ENCODE measurements at places on chromosomes 2 and 18.

GRCh38 chr2:117956036-117956796 lies 57.7 kb downstream of the CCDC93 start:
- DNase-seq, result peak; percentile 22

DNA sequence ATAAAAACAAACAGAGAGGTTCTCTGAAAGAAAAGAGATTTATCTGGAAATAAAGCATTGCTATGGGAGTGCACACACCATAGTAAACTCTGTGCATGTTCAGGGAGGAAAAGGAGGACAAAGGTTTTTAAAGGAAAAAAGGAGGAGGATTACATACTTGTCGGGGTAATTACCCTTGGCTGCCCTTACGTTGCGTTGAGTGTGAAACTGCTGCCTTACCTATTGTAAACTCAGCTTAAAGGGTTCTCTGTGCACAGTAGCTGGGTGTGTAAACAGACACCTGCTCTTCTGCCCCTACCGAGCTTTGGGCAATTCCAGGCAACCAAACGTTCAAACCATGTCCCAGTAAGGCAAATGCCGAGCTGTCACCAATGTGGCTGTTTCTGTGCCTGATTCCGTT lies 29.6 kb upstream of the PXDN start:
- no peak for DNase-seq

DNA sequence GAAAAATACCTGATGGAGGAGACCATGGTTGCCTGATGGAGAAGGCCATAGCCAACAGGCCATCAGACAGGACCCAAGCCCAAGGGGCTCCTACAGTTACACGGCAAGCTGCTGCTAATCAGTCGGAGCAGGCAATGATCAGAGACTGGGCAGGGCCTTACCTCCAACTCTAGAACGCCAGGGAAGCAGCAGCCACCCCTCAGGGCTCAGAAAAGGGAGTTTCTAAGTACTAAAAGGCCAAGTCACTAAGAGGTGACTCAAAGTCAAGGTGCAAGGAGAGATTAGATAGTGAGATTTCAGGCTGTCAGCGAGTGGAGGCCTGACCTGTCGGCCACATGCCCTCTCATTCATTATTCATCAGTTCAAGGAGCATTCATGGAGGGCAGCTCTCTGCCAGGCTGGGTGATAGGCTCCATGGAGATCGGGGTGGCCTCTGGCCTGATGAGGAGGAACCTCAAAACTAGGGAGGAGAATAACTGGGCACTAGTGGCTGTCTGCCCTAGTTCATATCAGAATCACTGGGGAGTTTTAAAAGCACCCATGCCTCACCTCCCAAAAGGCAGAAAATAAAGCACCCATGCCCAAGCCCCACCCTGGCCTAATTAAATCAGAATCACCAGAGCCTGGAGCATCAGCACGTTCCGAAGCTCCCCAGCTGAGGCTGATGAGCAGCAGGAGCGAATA lies 3.6 kb downstream of the VIL1 start:
- DNase-seq, result no peak

GRCh38 chr2:105380432-105381100 lies 18.3 kb downstream of the FHL2 start:
- DNase-seq, result no peak

- DNase-seq, result no peak
These were observed 511.1 kb upstream of the ID2 start for GRCh38 chr2:8170552-8171327.

DNA sequence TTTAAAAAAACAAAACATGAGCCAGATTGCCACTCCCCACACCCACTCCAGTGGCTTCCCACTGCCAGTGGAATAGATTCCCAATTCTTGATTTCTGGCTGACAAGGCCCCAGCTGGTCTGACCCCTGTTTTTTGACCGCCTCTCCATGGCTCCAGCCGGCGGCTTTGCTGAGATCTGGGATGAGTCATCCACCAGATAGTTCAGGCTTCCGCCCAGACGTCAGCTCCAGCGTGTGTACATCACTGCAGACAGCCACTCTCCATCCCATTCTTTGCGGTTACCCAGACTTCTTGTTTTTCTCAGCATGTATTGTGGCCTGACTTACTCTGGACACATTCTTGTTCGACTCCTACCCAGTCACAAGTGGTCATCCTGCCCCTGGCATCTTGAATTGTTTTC lies 227.9 kb downstream of the GBX2 start:
- DNase-seq, result peak; percentile 86

- no peak for DNase-seq
These were observed 22.0 kb downstream of the PDCL3 start for GRCh38 chr2:100584816-100585215.

DNA sequence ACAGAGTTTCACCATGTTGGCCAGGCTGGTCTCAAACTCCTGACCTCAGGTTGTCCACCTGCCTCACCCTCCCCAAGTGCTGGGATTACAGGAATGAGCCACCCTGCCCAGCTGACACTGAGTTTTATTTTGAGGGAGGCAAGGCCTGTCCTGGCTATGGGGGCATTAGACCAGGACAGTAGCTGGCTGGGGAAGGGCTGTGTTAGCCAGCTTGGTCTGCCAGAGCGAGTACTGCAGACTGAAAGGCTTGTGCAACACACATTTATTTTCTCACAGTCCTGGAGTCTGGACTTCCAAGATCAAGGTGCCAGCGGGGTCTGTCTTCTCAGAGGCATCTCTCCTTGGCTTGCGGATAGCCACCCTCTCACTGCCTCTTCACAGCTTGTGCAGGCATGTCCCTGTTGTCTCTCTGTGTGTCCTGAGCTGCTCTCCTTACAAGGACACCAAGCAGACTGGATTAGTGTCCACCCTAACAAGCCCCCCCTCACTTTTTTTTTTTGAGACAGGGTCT lies 59.4 kb upstream of the HAAO start:
- DNase-seq, result no peak

GRCh38 chr2:58916063-58916462 lies 674.9 kb upstream of the FANCL start:
- DNase-seq, result no peak

- peak; percentile 38 for DNase-seq
These were observed 373.7 kb upstream of the GALNT5 start for GRCh38 chr2:156883804-156884203.

DNA sequence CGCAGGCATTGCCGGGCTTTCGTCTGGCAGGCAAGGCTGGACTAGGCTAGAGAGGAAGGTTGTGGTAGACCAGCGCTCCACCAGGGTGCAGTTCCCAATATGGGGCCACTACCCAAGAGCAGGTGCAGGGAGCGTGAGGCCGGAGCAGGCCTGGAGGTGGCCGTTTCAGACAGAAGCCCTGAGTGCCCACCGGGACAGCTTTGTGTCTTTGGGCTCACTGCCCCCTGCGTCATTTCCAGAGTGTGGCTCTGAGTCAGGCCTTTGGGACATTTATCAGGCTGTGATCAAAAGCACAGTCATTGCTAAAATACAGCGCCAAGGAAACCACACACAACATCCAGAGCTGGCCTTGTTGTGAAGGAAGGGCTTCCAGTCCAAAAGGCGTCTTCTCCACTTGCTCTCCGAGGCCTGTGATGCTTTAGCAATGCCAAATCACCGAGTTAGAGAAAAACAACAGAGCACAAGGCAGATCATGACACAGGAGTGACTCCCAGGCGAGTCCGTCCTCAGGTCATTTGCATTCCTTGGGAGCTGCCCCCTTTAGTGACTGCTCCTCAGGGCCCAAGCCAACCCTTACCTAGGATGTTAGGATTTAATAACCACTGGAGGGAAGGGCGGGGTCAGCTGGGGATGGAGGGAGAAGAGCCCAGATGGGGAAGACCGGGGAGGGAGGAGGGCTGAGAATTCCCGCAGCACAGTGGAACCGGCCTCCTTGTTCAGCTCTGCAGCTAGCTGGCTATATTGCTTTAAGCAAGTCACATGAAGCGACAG lies 42.3 kb downstream of the RFX8 start:
- no peak for DNase-seq

DNA sequence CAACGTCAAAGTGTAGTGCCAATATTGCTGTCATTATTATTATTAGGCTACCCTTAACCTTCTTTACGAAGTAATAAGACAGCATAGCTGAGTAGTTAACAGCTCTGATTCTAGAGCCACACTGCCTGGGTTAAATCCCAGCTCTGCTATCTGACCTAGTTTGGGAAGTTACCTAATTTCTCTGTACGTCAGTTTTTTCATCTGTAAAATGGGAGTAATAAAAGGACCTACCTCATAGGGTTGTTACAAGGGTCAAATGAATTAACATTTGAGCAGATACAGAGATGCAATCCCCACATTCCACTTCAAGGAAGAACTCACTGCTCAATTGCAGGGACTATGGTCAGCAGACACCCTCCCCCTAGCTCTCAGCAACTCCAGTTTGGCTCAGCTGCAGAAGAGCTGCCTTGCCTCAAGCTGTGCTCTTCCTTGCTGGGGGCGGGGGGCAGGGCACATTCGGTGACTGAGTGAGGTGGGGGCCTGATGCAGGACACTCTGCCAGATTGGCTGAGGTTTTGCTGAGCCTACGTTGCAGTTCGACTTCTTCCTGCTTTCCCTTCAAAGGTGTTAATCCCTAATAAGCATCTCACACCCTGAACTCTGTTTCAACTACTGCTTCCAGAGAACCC lies 11.0 kb upstream of the LGALSL start:
- no peak for DNase-seq

DNA sequence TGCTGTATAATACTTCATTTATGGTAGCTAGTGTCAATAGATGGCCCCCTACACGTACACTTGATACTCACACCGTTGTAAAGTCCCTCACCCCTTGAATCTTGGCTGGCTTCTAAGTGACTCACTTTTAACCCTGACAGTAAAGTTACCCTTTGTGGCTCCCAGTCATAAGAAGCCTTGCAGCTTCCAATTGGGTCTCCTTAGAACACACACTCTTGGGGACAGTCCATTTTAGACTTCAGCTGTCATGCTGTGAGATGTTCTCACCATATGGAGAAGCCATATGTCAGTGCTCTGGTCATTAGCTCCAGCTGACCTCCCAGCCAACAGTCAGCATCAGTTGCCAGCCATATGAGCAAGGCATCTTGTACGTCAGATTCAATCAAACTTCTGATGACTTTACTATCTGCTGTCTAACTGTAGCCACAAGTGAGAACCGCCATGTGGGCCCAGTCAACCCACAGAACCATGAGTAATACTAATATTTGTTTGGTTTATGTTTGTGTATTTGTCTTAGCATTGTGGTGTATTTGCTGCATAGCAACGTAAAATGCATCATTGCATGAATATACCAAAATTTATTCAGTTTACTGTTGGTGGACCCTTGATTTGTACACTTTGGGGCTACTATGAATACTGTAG lies 68.3 kb downstream of the PTPN4 start:
- peak; percentile 56 for DNase-seq

DNA sequence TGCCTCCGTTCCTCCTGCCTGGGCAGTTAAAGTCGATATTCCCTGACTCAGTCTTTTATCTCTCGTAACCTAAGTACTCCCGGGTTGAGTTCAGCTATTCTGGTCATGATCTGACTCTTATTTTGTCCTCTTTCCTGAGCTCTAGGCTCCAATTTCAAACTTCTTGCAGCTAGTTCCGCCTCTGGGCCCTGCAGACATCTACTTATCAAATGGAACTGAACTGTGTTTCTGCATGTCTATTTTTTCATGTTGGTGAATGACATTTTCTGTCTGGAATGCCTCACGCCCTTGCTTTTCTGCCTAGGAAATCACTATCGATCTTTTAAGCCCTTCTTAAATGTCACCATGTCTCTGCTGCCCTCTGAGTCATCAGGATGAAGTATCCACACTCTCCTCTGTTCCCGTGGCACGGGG lies 101.5 kb downstream of the VAPA start:
- peak; percentile 75 for DNase-seq

GRCh38 chr18:24609254-24609653 lies 148.8 kb downstream of the HRH4 start:
- no peak for DNase-seq

GRCh38 chr18:78603102-78603983 lies 376.3 kb upstream of the SALL3 start:
- no peak for DNase-seq

- DNase-seq, result no peak
These were observed 36.3 kb downstream of the VWA3B start for GRCh38 chr2:98123286-98123685.

- no peak for DNase-seq
These were observed 217.9 kb downstream of the NAPG start for GRCh38 chr18:10743766-10744165.

DNA sequence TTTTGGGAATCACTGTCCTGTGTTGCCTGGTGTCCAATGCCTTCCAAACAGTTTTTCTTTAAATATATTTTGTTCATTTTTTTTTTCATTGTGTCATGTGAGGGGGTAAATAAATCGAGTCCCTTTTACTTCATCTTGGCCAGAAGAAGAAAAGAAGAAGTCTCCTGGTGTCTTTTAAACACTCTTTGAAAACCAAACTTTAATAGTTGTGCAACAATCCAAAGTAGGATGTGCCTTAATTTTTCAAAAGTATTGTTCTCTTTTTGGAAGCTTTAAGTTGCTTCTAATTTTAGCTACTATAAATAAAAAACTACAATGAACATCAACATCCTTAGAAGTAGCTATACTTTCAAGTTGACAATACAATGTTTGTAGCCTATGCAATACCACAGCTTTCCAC lies 154.9 kb downstream of the ATAD2B start:
- DNase-seq, result no peak

- peak; percentile 21 for DNase-seq
These were observed 52.1 kb downstream of the ABCG8 start for GRCh38 chr2:43890855-43891254.

DNA sequence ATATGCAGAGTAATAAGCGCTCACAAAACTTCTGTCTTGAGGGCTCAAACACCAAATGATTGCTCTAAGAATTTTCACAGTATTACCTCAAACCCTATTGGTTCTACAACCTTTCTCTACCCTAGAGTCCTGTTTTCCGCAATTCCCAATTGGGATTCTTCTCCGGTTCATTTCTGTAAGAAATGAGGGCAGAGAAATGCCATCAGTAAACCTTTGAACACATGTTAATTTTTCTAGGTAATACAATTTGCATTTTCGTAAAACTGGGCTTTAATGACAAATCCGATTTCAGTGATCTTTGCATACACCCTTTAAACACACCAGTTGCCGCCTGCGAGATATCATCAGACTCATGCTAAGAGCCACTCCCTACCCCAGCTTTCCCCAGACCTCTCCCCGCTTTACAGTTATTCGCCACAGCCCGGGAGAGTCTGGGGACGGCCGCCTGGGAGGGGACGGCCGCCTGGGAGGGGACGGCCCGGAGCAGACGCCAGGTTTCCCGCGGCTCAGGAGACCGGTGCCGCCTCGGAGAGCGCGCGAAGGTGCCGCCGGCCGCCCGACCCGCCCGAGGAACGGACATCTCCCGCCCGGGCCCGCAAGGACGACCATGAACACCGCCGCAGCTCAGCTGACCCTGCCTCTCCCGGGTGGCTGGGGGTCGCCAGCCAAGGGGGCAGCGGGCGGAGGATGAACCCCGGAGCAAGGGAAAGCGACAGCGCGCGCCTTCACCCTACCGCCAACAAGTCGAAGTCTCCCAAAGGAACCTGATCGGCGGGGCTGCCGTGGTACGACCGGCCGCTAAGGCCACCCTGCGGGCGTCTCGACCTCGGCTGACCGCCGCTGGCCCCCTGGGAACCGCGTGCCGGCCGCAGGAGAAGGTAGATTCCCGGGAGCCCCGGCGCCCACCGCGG lies 463 bp downstream of the SMC6 start:
- peak; percentile 52 for DNase-seq

GRCh38 chr2:240982821-240983281 lies 15.6 kb upstream of the SNED1 start:
- DNase-seq, result no peak

- peak; percentile 37 for DNase-seq
These were observed 796 bp downstream of the SPIRE1 start for GRCh38 chr18:12656938-12657683.

All from fibroblast of lung (primary cell).